Caudate nucleus (tissue), 63 donors: ENCODE measurements at places on chromosomes 5 and 9.

GRCh38 chr9:123541411-123541810, 185.4 kb downstream of the CRB2 start:
- no peak for DNase-seq

GRCh38 chr9:96253059-96253696, 48.8 kb downstream of the HSD17B3 start:
- DNase-seq: no peak

- DNase-seq: no peak
These were observed 15.6 kb upstream of the IRF1 start for GRCh38 chr5:132506094-132506692.

GRCh38 chr5:129399069-129399468, 61.0 kb upstream of the ADAMTS19 start:
- DNase-seq: no peak

DNA sequence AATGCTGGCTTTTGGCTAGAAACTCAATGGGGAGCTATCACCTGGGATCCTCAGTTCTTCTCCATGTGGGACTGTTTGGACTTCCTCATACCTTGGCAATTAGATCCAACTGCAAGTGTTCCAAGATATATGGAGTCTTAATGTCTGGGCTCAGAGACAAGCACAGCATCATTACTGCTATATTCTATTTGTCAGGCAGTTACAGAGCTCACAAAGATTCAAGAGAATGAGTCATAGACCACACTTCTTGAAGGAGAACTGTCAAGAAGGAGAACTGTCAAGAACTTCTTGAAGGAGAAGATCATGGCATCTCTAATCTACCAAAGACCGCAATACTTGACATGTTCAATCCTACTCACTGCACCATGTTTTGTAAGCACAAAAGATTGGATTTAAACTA, 106.8 kb upstream of the NREP start:
- DNase-seq: no peak

- no peak for DNase-seq
These were observed 97.4 kb upstream of the ITGA1 start for GRCh38 chr5:52690236-52690768.

- no peak for DNase-seq
These were observed 56.4 kb downstream of the GABBR2 start for GRCh38 chr9:98652302-98652701.

GRCh38 chr9:82091100-82091499, 102.5 kb downstream of the SPATA31D1 start:
- DNase-seq: no peak

GRCh38 chr5:122053181-122054109, 24.6 kb downstream of the LOX start:
- no peak for DNase-seq

- DNase-seq: peak; percentile 18
These were observed 18.8 kb upstream of the FCN1 start for GRCh38 chr9:134936346-134937163.

DNA sequence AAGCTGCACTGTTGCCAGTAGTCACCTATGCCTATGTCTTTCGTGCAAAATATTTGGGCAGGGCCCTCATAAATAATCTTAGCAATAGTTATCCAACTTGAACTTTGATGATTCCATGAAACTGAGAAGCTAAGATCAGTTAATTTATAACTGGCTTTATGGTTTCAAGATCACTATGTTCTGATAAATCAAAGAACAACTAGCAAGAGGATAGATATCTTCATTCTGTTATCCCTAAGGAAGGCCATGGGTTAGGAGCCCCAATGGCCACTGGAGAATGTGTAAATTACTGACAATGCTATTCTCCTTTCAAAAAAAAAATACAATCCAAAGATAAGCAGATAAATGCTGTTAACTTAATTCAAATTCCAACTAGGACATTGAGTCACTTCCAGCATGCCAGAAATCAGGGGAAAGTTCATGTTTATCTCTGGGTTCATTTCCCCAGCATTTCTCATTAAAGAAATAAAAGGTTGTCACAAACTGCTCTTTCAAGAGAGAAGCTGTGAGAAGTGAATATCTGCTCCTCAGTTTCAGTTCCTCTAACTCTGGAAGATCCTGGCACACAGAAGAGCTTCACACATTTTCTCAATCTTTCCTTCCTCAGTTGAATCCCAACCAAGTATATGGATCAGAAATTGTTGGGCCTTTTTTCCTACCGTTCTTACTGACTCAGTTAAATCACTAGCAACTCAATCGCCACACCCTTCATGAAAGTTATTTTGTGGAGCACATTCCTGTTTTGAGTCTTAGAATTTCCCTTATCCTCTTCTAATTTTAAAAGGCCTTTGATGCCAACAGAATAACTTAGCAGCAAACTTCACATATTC, 59.6 kb upstream of the SLC1A1 start:
- DNase-seq: no peak

DNA sequence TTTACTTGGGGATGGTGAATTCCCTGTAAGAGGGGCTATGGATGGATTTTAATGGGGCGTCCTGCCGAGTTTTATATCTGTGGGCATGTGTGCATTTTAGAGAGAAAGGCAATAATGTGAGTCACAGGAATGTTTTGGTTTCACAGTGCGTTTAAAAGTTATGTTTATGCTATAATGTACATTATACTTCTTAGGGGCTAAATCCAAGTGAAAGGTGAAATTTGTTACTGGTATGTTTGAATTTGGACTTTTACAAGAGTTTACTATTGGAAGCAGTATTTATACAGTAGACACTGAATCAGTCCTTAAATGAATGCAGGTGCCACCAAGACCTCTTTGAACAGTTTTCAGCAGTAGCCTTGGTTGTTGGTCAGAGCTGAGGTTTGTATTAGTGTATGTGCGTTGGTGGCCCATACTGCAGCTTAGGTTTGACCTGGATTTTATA, 5.6 kb downstream of the JMY start:
- DNase-seq: no peak
